ENCODE measurements at places on chromosomes 4 and X. TPM values are rescaled to one million over a fixed set of nuclear protein-coding genes. Genes with fewer than 3 reads are reported as not detected.

DNA sequence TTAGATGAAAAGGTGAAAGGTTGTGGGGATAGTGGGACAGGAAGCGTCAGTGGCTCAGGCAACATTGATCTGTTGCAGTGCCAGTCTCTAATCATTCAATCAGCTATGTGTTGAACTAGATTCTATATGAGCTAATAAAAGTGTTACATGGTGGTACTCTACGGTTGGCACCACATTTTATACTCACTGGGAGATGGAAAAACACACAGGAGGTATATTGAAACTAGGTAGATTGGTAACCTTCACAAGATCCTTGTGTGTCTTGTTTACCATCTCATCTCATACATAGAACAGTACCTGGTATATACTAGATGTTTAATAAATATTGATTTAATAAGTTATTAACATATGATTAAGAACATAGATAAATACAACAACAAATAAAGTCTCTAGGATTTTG is 152.7 kb downstream of the NAA11 start:
- DNase-seq = no peak
- no peaks in the 10 kb centered on the region for H3K27me3 ChIP-seq
- H3K4me3 ChIP-seq = no peak overlapping the region
- no peak overlapping the region for H3K27ac ChIP-seq
- H3K36me3 ChIP-seq = no peaks in the 10 kb centered on the region

- no peaks in the 10 kb centered on the region for H3K36me3 ChIP-seq
- no peaks in the 10 kb centered on the region for H3K27me3 ChIP-seq
- DNase-seq = no peak
- H3K27ac ChIP-seq = no peak overlapping the region
These were observed 128.8 kb upstream of the GPC4 start for GRCh38 chrX:133544115-133544514.

The CT83 gene
- not detected for total RNA-seq

The N4BP2 gene
- 12.8 TPM for total RNA-seq

DNA sequence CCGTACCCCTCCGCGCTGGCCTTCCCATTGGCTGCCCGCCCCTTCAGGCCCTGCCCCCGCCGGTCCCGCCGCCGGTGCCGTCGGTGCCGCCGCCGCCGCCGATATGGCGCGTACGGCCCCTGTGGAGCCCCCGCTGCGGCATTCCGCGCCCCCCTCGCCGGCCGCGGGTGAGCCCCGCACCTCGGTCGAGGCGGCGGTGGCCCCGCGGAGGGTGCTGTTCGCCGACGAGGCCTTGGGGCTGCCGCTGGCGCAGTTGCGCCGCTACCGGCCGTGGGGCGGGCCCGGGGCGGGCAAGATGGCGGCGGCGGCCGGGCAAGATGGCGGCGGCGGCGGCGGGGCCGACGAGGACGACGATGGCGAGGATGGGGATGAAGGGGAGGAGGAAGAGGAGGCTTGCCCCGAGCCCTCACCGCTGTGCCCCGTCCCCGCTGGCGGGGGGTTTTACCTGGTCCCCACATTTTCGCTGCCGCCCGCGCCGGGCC is at the start of gene PPP1R3F:
Gene PPP1R3F (plus strand): TSS at position 27 of the 482 bp plus-strand sequence. CDS start 77 bp downstream, at position 104.
- H3K27ac ChIP-seq = peak within 1 kb of the TSS; percentile 98
- H3K4me1 ChIP-seq = peaks cover 35% of the 10 kb centered on the region
- H3K36me3 ChIP-seq = no peaks in the 10 kb centered on the region
- no peak for DNase-seq
- H3K27me3 ChIP-seq = no peaks in the 10 kb centered on the region
- H3K4me3 ChIP-seq = peak within 1 kb of the TSS; percentile 71

GRCh38 chr4:155638195-155638965 is 28.3 kb upstream of the GUCY1A1 start:
- peaks cover 9% of the 10 kb centered on the region for H3K4me1 ChIP-seq
- no peak overlapping the region for H3K27ac ChIP-seq
- no peaks in the 10 kb centered on the region for H3K27me3 ChIP-seq
- no peaks in the 10 kb centered on the region for H3K36me3 ChIP-seq
- no peak overlapping the region for H3K4me3 ChIP-seq

- H3K27ac ChIP-seq = no peak overlapping the region
- no peaks in the 10 kb centered on the region for H3K27me3 ChIP-seq
- H3K4me1 ChIP-seq = no peaks in the 10 kb centered on the region
- no peak for DNase-seq
- H3K36me3 ChIP-seq = no peaks in the 10 kb centered on the region
- no peak overlapping the region for H3K4me3 ChIP-seq
These were observed 43.2 kb downstream of the CDKL5 start for GRCh38 chrX:18468599-18468998.

DNA sequence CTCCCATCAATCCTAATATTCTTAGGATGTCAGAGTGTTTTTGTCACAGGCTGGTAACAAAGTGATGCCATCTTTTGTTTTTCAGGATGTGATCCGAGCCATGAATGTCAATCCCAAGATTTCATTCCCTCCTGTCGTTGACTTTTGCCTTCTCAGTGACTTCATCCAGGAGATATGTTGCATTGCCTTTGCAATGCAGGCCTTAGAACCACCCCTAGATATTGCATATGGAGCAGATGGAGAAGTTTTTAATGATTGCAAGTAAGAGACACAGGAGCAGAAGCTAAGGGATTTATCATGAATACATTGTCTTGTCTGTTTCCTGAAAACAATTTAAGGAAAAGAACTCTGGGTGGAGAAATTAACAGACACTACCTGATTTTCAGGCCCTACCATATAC is 28.6 kb downstream of the SPATA18 start:
- H3K4me1 ChIP-seq = no peaks in the 10 kb centered on the region
- no peak overlapping the region for H3K4me3 ChIP-seq
- no peaks in the 10 kb centered on the region for H3K27me3 ChIP-seq
- H3K27ac ChIP-seq = no peak overlapping the region
- no peak for DNase-seq

DNA sequence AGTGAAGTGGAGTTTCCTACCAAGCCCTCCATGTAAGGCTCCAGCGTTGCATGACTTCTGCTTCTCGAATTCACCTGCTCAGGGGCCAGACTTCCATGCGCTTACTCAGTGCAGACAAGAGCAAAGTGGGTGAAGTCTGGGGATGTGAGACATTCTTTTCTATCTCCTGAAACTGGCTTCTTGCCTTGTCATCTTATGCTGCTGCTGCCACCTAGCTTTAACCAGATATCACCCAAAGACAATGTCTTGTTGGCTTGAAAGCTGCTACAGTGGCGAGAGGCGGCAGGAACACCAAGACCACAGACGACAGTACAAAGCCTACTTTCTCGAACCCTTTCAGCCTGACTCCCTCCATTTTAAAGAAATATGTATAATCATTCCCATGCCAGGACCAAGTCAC is 103.6 kb upstream of the ADGRG2 start:
- H3K4me3 ChIP-seq = no peak overlapping the region
- H3K27me3 ChIP-seq = no peaks in the 10 kb centered on the region
- no peaks in the 10 kb centered on the region for H3K4me1 ChIP-seq
- H3K27ac ChIP-seq = no peak overlapping the region

DNA sequence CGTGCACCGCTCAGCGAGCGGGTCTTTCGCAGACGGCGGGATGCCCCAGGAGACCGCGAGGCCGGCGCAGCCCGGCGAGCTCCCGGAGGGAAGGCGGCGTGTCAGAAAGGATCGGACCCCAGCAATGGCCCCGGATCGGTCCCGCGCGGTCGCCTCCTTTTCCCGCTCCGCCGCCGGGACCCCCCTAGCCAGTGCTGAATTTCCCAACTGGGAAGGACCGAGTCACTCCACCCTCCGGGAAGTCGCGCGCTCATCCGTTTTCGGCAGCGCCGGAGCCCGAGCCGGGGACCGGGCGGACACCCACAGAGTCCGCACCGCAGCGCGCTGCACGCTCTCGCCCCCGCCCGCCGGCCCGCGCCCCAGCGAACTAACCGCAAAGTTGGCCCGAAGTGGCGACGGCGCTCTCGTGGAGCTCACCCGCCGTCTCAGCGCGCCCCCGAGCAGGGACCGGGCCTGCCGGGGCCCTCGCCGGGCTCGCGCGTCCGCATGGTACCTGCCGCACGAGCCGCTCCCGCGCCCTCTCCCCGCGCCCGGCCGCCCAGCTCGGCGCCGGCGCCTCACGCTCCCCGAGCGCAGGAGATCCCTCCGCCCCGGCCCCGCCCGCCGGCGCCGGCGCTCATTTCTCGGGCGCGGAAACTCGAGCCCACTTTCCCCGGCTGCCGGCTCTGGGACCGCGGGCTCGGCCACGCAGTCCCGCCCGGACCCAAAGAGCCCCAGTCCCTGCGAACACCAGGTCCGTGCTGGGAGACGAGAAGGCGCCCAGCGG is at the start of gene FAT1:
Gene FAT1 (minus strand): TSS at position 565 of the 766 bp plus-strand sequence. CDS start 14,029 bp downstream, outside the sequence.
- H3K4me3 ChIP-seq = peak within 1 kb of the TSS; percentile 9
- H3K27me3 ChIP-seq = peaks cover 22% of the 10 kb centered on the region
- H3K36me3 ChIP-seq = no peaks in the 10 kb centered on the region
- no peak for DNase-seq
- peaks cover 4% of the 10 kb centered on the region for H3K4me1 ChIP-seq

The VBP1 gene
- 29.7 TPM for total RNA-seq

DNA sequence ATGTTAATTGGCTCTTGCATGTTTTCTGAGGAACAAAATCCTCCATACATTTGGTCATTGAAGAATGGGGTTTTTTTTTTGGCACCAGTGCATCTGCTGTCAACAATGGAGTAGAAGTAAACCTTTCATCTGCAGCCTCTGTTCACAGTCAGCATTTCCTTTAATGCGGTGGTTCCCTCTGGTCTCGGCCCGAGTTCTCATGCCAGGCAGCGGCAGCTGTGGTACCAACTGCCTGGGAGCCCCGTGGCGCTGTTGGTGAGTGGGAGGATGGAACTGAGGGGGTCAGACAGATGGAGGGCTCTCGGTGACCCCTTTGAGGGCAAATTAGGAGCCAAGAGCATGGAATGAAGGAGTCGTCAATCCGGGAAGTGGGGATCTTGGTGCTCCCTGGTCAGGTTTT is 114.7 kb downstream of the AFF1 start:
- H3K36me3 ChIP-seq = peaks cover 27% of the 10 kb centered on the region
- H3K27me3 ChIP-seq = no peaks in the 10 kb centered on the region

- H3K4me1 ChIP-seq = no peaks in the 10 kb centered on the region
- no peak overlapping the region for H3K4me3 ChIP-seq
- no peak for DNase-seq
- no peaks in the 10 kb centered on the region for H3K27me3 ChIP-seq
- H3K27ac ChIP-seq = no peak overlapping the region
- H3K36me3 ChIP-seq = peaks cover 17% of the 10 kb centered on the region
These were observed 18.1 kb downstream of the USP38 start for GRCh38 chr4:143202824-143203223.

- no peaks in the 10 kb centered on the region for H3K27me3 ChIP-seq
- no peaks in the 10 kb centered on the region for H3K4me1 ChIP-seq
- no peak overlapping the region for H3K4me3 ChIP-seq
- no peak overlapping the region for H3K27ac ChIP-seq
- no peak for DNase-seq
These were observed 116.7 kb upstream of the STOX2 start for GRCh38 chr4:183788308-183788905.

The FOXR2 gene
- total RNA-seq = not detected

The STK32B gene
- 0.22 TPM for total RNA-seq

- no peaks in the 10 kb centered on the region for H3K27me3 ChIP-seq
- no peak overlapping the region for H3K27ac ChIP-seq
- H3K36me3 ChIP-seq = no peaks in the 10 kb centered on the region
- DNase-seq = no peak
These were observed 38.3 kb upstream of the MMAA start for GRCh38 chr4:145580906-145581305.

The SAGE1 gene
- total RNA-seq = not detected

The RAB40A gene
- 0.67 TPM for total RNA-seq

The WAS gene
- 102 TPM for total RNA-seq

The CXCR3 gene
- 6.9 TPM for total RNA-seq

- H3K27me3 ChIP-seq = no peaks in the 10 kb centered on the region
- H3K4me3 ChIP-seq = no peak overlapping the region
- H3K36me3 ChIP-seq = no peaks in the 10 kb centered on the region
These were observed 857.2 kb downstream of the RPA4 start for GRCh38 chrX:97740886-97741285.

DNA sequence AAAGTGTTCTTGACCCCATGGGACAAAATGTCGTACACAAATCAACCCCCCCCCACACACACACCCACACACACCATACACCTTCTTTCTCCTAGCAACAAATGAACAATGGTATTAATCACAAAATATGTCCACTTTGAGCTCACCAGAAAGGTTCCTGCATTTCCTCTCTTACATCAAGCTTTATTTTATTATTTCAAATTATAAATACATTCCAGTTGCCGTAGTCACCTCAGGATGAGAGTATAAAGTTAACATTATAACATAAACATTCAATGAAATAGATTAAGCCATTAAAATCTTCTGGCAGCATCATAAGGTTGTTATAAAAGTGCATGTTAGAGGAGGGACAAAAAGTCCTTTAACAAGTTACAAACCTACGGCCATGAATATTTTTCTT is 7.3 kb downstream of the XK start:
- H3K4me3 ChIP-seq = no peak overlapping the region
- H3K27me3 ChIP-seq = no peaks in the 10 kb centered on the region
- DNase-seq = no peak
- no peaks in the 10 kb centered on the region for H3K36me3 ChIP-seq

- no peaks in the 10 kb centered on the region for H3K36me3 ChIP-seq
- H3K4me3 ChIP-seq = no peak overlapping the region
- DNase-seq = no peak
These were observed 204.0 kb upstream of the NHS start for GRCh38 chrX:17170973-17171372.

DNA sequence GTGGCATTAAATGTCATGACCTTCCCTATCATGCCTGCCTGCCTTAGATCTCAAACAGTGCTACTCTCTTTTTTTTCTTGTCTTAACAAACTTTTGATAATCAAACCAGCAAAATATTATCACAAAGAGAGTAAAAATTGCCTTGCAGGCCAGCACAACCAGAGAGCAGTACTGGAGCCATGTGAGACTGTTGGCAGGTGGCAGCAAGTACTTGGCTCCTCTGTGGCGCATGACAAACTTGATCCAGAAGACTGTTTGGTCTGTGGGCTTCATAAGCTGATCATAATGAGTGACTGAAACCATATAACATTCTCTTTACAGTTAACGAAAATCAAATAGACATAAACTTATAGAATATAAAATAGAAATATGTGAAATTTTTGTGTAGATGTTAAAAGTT is 33.3 kb upstream of the UGT2A3 start:
- H3K27me3 ChIP-seq = no peaks in the 10 kb centered on the region
- no peaks in the 10 kb centered on the region for H3K4me1 ChIP-seq
- no peaks in the 10 kb centered on the region for H3K36me3 ChIP-seq

DNA sequence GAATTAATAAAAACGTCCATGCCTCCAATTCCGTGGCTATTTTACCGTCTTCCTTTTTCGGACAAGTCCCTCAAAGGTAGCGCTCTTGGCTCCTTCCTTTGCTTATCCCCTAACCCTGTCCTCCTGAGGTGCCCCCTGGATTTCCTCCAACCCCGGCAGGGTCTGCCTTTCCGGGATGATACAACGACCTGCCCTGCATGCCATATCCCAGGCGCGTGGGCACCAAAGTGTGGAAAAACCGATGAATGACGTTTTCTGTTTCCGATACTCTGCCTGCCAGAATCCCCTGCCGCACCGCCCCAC is 706 bp upstream of the CSTF2 start:
- H3K36me3 ChIP-seq = peaks cover 11% of the 10 kb centered on the region
- DNase-seq = no peak
- H3K4me3 ChIP-seq = peak overlapping the region; percentile 74
- H3K27ac ChIP-seq = peak overlapping the region; percentile 76

The TSPAN7 gene
- total RNA-seq = not detected

- H3K4me3 ChIP-seq = no peak overlapping the region
- no peaks in the 10 kb centered on the region for H3K4me1 ChIP-seq
- H3K27ac ChIP-seq = no peak overlapping the region
These were observed 9.1 kb upstream of the FGFR3 start for GRCh38 chr4:1783970-1784369.
